MV-4-11 (cell line): ENCODE measurements at places on chromosomes 3 and 15.

DNA sequence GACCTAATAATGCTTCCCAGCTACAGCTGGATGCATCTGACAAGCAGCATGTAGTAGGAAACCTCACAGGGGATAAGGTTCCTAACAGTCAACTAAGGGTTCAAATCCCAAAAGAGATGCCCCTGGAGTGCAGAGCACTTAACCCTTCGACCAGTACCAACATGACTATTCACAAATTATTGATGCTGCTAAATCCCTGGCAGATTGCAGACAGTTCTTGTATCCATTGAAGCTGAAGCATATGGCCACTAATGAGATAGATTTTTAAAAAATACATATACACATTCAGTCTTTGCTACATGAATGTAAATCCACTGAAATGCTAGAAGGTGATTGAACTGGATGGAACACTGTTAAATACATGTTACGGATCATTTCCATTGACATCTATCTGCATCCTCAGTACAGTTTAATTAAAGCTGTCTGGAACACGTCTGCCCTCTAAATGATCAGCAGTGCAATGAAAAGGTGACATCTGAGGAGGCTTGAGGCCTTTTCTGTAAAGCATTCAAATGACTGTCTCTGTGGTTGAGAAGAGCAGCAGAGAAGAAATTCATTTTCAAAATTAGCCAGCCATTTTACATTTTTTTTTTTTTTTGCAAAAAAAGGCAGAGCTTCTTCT, 19.5 kb upstream of the NANOGP8 start:
- DNase-seq = no peak

DNA sequence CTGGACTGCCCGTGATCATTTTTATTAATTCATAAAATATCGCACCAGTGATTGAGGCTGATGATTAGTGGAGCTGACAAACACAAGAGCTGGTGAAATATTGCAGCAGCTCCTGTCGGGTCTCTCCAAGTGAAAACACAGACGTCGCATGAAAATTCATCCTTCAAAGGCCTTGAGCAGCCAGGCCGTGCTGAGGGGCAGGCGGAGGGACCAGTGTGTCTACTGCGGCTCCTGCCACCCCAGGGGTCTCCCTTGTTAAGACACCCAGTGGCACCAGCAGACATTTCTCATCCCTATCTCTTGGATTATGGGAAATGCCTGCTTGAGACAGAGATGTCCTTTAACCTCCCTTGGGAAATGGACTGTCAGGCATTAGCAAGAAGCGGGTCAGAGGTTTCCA, 289.4 kb upstream of the TLE3 start:
- DNase-seq = no peak

DNA sequence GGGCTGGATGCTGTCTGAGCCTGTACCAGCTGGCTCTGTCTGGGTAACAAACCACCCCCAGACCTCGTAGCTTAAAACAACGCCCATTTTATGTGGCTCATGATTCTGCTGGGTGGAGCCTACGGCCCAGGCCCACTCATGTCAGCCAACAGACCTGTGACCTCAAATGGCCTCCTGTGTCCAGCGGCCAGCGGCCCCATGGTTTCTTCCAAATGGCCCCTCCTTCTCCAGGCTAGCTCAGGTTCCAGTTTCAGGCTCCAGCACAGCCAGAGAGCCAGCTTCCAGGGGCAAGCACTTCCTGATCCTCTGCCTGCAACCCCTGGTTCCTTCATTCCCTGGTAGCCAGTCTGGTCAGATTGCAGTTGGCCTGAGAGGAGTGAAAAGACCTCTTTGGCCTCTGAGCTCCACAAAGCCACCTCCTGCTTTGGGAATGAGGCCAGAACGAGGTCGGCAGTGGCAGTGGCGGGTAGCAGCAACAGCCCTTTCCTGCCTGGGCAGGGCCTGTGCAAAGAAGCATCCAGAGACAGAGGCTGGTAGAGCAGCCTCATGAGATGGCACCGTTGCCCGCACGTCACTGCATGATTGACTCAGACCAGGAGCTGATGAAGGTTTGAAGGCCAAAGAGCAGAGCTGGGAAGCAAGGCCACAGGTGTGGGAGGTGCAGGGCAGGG, 21.0 kb upstream of the PLXNA1 start:
- DNase-seq = no peak

DNA sequence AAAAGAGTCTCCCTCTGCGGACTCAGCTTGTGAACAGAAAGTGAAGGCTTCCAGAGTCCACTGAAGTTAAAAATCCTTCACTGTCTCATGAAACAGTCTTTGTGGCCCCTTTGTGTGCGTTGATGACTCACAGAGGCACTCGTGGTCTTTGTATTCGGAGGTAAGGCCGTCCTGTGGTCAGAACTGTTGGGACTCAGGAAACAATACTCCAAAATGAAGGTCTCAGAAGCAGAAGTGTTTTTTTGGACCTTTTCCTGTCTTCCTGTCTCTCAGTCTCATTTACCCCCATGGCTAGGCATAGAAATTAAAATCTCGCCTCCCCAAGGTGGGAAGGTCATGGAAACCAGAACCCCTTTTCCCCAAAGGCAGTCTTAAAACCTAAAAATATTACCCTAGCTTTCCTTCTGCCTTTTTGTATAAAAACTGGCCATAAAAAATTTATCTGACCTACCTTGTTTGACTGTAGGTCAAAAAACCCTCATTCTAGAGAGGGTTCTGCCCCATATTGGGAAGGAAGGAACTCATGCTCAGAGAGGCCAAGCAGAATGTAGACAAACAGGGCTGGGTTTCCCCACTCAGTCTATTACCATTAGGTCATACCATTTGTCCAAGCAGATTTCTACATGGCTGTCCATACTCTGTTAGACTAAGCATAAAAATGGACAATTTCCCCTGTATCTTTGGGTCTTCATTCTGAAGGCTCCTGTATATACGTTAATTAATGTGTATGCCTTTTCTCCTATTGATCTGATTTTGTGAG, 19.1 kb upstream of the EPB42 start:
- peak; percentile 96 for DNase-seq

GRCh38 chr3:2774481-2775249, 335.5 kb downstream of the IL5RA start:
- no peak for DNase-seq

DNA sequence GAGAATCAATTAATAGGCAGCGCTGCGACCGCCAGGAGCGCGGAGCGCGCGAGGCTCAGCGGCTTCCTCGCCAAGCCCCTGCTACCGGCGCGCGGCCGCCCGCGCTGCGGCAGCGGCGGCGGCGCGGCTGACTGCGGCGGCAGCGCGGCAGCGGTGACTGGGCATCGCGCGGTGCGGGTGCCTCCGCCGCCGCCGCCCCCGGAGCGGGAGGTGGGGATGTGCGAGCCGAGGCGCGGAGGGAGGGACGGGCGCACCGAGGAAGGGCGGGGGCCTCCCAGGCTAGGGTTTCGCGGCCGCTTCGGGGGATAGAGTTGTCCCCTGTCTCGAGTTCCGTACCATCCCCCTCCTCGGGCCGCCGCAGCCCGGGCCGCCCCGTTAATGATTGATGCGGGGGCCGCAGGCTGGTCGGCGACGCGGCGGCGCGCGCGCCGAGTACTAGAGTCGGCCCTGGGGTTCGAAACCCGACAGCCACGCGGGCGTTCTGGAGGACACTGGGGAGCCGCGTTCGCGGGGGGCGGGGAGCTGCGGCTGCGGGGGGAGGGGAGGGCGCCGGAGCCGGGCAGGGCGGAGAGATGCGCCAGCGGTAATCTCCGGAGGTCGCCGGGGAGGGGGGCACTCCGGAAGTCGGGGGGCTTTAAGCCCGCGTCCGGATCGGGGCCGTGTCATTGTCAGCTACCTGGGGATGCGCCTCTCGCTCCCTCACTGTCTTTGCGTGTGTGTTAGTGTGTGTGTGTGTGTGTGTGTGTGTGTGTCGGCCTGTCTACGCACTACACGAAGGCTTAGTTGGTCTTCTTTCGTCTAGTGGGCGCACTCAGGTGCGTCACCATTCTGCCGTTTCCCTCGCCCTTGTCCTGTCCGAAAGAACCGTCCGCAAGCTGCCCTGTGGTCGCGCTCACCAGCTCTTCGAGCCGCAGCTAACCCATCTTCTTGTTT, at the start of gene PAQR9:
TSS of gene PAQR9 (minus strand) at position 159 of the 933 bp plus-strand sequence. CDS start 338 bp downstream, outside the sequence.
- DNase-seq = no peak
